ENCODE measurements at places on chromosomes 11 and 22.

GRCh38 chr11:69390561-69390960 lies 90.9 kb upstream of the LINC01488 start:
- no peak for DNase-seq

GRCh38 chr22:45930324-45930723 lies 46.6 kb downstream of the WNT7B start:
- no peak for DNase-seq

DNA sequence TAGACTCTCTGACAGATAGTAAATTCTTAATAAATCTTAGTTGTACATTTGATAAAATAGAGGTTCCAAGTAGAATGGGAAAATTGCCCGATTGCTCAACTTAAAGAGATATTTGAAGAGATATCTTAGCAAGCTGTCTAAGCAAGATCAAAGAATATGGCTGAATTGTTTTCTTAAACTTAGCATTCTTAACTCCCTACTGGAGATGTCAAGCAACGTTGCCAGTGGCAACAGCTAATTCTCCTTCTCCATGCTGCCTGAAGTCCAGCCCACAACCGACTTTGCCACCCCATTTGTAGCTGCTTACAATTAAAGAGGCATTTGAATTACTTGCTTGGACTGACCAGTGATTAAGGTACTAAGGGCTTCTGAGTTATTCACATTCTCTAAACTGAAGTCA lies 94.4 kb downstream of the FAM181B start:
- no peak for DNase-seq

- no peak for DNase-seq
Measured at GRCh38 chr11:11039208-11039965, 181.5 kb upstream of the ZBED5 start.

DNA sequence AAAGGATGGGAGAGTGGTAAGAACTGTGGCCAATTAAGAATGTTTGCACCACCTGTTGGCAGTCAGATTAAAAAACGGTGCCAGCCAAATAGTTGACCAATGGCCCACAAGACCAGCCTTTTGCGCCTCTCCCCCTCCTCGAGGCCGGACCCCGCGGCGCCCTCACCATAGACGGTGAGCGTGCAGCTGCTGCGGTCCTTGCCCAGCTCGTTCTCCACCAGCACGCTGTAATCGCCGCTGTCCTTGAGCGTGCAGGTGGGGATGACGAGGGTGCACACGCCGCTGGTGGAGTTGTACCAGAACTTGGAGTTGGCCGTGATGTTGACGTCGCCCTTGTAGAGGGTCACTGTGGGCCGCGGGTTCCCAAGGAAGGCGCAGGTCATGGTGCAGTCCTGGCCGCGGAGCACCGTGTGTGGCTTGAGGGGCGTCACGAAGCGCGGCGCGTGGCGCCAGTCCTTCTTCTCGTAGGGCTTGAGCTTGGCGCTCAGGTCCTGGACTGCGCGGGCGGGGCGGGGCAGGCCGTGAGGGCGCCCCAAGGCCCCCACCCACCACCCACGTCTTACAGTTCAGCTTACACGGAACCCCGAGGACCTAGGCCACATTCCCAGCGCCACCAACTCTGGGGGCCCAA lies 7.2 kb downstream of the TMEM86A start:
- DNase-seq, result no peak

DNA sequence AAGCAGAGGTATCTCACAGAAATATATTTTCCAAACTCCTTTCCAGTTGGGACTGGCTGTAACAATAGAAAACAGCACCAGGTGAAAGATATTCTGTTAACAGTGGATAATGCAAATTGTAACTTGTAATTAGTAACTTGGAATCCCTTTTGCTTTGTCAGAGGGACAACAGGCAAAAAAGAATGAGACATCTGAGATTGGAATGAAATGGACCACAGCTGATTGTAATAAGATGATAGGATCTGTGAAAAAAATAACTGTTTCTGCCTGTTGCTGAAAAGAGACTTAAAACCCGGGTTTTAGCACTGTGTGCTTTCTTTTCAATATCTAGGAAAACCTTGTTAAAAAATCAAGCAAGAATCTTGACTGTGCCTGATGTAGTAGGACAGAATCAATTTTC lies 655.7 kb downstream of the METTL15 start:
- DNase-seq, result no peak

DNA sequence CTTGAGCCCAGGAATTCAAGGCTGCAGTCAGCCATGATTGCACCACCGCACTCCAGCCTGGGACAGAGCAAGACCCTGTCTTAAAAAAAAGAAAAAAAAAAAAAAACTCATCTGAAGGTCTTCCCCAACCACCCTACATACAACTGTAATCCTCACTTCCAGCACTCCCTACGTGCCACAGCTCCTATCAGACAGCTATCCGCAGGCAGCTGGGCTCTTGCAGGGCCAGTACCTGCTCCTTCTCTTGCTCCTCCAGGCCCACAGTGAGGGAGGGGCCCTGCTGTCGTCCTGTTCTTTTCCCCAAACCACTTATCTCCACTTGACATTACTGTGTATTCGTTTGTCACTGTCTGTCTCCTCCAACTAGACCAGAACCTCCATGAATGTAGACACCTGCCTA lies 156.1 kb upstream of the NECTIN1 start:
- no peak for DNase-seq

GRCh38 chr11:105783216-105783615 lies 173.3 kb downstream of the GRIA4 start:
- no peak for DNase-seq

- DNase-seq, result no peak
Measured at GRCh38 chr22:48414651-48415050, 1413.0 kb downstream of the BRD1 start.

DNA sequence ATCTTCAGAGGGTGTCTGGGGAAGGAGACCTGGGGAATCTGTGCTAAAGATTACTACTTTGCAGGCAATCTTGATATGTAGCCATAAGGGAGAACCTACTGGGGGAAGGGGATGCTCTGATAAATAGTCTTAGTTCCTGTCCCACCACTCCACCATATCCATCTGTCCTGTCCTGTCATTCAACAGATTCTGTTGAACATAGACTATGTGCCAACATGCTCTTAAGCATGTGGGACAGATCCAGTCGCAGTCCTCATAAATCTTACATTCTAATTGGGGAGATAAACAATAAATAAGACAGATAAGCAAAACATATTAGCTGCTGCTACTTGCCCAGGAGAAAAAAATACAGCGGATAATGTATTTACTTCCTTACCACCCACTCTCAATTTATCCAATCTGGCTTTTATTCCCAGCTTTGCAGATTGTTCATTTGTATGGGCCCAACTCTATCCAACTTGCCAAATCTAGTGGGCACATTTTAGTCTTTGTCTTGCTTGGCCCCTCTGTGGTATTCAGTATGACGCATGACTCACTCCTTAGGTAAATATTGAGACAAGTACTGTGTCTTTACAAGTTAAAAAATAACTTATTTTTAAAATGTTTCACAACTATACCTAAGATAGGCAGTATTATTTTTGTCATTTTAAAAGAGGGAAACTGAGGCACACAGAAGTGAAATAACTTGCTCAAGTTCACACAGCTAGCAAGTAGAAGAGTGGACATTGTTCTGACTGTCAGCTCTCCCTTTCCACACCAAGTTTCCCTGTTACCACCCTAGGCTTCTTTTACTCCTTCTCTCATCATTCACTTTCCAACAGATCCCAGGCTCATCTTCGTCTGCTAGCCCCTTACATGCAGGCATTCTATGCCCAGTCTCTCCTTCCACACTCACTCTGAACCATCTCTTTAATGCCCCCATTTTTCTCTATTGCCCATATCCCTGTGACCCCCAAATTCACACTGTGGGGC lies 133.6 kb upstream of the SESN3 start:
- no peak for DNase-seq

- no peak for DNase-seq
Measured at GRCh38 chr11:86143087-86144030, 74.5 kb upstream of the PICALM start.

- DNase-seq, result no peak
Measured at GRCh38 chr11:12263141-12263693, 114.2 kb upstream of the PARVA start.

DNA sequence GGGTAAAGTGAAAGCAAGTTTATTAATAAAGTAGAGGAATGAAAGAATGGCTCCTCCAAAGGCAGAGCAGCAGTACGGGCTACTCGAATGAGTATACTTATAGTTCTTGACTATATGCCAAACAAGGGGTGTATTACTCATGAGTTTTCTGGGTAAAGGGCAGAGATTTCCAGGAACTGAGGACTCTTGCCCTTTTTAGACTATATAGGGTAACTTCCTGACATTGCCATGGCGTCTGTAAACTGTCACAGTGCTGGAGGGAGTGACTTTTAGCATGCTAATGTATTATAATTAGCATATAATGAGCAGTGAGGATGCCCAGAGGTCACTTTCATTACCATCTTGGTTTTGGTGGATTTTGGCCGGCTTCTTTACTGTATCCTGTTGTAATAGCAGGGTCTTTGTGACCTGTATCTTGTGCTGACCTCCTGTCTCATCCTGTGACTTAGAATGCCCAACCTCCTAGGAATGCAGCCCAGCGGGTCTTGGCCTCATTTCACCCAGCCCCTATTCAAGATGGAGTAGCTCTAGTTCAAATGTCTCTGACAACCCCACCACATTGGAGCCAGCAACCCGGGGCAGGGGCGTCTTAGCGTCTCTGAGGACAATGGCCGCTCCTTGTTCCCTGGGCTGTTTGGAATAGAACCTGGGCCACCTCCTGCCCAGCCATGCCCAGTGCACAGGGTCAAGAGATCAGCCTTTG lies 34.9 kb upstream of the CD82 start:
- no peak for DNase-seq

DNA sequence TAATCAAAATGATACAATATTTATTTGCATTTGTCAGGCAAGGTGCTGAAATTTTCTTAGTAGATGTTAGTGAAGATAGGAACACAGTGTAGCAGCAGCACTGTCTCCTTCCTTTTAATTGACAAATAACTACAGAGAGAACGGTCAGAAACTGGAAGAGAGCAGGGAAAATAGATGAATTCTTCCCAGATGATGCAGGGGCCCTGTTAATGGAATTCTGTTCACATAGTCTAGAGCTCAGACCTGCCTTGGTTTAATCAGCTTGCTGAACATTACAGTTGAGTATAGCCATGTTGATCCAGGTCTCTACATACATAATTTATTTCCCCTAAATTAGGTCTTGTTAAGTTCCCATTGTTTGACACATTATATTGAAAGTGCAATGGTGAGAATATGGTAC lies 127.4 kb downstream of the SLC17A6 start:
- no peak for DNase-seq

DNA sequence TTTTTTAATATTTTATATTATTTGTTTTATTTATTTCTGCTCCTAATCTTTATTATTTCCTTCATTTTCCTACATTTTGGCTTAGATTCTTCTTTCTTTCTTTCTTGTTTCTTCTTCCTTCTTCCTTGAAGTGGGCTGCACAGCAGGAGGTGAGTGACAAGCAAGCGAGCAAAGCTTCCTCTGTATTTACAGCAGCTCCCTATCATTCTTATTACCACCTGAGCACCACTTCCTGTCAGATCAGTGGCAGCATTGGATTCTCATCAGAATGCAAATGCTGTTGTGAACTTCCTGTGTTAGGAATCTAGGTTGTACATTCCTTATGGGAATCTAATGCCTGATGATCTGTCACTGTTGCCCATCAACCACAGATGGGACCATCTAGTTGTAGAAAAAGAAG lies 784.9 kb upstream of the LUZP2 start:
- DNase-seq, result no peak

DNA sequence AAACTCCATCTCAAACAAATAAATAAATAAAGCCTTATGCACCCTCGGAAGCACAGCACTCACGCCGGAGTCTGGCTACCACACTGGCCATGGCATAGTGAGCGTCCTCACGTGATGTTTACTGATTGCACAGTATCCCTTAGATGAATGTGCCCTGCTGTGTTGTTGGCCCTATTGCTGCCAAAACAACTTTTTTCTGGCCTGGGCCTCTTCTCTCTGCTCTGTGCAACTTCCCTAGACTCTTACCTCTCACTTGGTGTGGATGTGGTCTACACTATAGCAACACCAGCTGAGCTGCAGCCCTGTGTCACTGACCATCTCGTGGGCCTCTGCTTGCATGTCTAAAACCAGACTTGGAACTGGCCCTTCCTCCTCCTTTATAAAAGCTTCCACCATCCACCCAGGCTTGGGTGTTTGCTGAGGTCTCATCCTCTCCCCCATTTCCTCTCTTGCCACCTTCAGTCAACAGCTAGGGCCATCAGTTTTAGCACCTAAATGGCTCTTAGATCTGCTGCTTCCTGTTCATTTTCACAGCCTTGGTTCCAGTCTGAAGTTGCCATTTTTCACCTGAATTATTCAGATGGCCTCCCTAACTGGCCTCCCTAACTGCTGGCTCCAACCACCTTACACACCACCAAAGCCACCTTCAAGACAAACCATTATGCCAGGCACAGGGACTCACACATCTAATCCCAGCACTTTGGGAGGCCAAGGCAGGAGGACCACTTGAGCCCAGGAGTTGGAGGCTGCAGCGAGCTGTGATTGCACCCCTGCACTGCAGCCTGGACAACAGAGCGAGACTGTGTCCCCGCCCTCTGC lies 9.2 kb downstream of the ZNF74 start:
- no peak for DNase-seq

- no peak for DNase-seq
Measured at GRCh38 chr11:19389787-19390303, 149.1 kb upstream of the E2F8 start.

GRCh38 chr11:65477149-65477965 lies 21.5 kb upstream of the MALAT1 start:
- DNase-seq, result peak; percentile 93

DNA sequence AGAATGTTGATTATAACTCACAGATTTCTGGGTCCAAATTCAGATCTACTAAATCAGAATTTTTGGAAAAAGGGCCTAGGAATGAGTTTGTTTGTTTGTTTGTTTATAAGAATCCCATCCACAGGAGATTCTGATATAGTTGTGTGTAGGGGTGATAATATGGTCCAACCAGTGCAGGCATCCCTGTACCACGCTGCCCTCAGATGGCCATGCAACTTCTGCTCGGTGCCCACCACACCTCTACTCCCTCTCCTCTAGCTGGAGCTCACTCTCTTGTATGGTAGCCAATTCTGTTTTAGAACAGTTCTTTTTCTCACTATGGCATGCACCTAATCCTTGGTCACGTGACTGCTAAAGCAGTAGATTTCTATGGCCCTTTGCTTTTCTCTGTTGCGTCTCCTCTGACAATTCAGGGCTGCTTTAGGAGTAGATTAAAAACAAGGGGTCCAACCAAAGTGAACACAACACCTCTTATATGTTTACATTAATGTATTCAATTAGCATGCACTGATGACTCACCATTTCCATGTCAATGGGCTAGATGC lies 103.3 kb upstream of the KCNA4 start:
- DNase-seq, result no peak

GRCh38 chr11:119608781-119609180 lies 120.2 kb downstream of the NECTIN1 start:
- DNase-seq, result no peak
